ENCODE measurements at places on chromosomes 16 and 17.

DNA sequence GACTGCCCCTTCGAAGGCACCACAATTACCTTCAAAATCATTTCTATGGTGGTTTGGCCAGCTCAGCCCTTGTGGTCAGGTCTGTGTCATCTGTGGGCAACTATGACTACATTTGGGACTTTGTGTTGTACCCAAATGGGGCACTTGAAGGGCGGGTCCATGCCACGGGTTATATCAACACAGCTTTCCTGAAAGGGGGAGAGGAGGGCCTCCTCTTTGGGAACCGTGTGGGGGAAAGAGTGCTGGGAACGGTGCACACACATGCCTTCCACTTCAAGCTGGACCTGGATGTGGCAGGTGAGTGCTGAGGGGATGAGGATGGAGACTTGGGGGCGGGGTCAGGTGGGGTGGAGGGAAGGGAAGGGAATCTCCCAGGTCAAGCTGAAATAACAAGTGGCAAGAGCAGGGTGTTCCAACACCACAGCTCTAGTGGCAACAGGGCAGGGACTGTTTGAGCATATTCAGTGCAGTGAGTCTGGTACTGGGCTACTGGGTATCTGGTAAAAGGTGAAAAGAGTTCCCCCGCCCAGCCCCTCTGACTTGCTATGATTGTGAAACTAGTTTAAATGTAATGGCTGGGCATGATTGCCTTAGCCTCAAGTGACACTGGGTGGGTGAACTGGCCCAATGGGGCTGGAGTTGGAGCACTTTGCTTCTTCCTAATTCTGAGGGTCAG, 1.7 kb downstream of the AOC2 start:
- no peak for DNase-seq

GRCh38 chr17:43641416-43641815, 20.3 kb downstream of the MEOX1 start:
- DNase-seq: no peak

DNA sequence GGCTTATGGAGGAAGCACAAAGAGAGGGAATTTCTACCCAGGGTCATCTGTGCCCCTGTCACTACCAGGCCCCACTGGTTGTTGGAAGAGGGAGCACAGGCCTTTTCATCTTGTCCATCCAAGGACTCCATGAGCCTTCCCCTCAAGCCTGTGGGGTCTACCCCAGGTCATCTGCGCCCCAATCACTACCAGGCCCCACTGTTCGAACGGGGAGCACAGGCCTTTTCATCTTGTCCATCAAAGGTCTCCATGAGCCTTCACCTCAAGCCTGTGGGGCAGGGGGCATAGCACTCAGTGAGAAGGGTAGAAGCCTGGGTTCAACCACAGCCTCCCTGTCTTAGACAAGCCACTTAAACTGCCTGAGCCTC, 101.5 kb upstream of the CDH5 start:
- DNase-seq: no peak

- DNase-seq: no peak
These were observed 23.7 kb downstream of the PPL start for GRCh38 chr16:4913130-4913773.

DNA sequence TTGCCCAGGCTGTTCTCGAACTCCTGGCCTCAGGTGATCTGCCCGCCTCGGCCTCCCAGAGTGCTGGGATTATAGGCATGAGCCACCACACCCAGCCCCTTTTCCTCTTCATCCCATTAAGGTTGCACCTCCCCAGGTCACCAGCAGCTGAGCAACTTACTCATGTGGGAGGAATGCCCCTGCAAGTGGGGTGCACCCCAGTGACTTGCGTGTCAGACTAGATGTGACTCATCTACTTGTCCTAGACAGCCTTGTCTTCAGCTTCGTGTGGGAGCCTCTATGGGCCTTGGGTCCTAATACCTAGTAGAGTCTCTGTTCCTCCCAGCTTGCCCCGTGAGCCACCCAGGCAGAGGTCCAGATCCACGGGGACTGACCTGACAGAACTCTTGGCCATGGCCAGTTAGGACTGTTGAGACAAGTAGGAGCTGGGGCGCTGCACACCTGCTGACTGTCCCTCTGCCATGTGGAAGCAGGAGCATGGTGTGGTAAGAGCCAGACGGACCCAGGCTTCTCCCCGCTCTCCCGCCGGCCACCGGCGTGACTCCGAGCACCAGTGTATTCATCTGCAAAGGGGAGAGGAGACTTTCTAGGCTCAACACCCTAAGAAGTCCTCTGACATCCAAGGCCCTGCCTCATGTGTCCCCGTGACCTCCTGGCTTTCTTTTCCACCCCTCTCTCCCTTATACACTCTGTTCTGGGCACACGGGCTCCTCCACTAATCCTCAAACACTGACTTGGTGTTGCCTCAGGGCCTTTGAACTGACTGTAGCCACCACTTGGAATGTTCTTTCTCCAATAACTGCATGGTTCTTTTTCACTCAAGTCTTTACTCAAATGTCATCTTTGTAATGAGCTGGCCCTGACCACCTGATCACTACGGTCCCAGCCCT, 11.6 kb upstream of the CBX4 start:
- no peak for DNase-seq

DNA sequence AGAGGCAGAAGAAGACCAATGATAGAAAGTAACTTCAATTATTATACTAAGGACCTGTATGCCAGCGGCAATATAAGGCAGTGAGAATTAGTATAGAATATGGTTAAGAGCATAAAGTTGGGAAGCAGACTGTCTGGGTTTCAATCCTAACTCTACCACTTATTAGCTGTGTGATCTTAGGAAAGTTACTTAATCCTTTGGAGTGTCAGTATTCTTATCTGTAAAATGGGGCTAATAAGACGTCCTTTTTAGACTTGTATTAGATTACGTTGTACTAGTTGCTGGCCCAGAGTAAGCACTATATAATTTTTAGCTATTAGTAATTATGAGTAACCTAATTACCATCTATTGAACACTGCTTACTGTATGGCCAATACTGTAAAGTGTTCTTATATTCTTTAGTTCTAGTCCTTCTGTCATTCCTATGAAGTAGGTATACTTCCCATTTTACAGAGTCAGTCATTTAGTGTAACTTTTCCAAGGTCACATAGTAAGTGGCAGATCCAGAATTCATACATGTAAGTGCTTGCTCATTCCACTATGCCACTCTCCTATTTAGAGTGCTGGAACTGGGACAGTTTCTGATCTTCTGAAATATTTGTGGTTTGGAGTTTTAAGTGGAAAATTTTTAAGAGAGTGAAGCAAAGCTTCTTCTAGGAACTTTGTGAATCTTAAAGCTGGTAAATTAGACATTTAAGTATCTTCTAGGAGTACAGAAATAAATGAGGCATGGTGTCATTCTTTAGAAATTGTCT, 22.5 kb downstream of the HEATR9 start:
- no peak for DNase-seq

- no peak for DNase-seq
These were observed 37.6 kb downstream of the SALL1 start for GRCh38 chr16:51113236-51114125.

DNA sequence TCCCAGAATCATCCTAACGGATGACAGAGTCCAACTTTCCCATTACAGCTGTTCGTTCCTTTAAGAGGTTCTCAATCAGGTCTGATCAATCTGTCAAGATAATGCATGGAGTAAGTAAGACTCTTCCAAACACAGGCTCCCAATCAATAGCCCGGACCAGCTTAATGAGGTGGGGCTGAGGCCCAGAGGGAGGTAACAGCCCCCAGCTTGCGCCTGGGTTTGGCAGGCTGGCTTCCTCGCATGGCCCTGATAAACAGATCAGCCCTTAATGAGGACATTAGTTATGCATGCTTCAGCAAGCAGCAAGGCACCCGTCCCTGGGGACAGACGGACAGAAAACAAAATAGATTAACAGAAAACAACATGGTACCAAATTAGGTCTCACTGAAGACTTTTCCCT, 145.7 kb downstream of the ZFHX3 start:
- no peak for DNase-seq

DNA sequence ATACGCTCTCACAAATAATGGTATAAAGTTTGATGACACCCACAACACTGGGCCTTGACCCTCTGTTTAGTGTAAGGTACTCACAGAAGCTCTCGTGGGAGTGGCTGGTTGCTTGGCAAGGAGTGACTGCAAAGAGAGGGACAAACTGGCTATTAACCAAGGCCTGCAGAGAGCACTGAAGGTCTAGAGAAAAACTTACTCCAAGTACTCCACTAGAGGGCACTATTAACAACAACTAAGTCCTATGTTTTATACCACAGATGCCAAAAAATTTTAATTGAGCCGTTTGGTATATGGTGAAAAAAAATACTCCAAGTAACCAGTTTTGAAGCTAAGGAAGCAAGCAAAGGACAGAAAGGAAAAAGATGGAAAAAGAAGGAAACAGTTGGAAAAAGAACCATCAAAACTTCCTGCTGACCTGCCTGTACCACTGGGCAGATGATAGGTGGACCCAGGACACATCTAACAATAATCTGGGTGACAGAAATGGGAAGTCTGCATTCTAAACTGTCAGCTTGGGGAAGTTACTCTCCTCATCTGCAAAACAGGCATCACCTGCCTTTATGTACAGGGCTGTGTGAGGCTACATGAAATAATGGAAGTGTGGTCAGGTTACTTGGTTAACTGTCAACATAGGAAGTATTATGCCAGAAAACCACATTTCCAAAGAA, 23.2 kb downstream of the DYNC1LI2 start:
- no peak for DNase-seq

GRCh38 chr16:63512910-63513309, 1476.7 kb upstream of the CDH8 start:
- DNase-seq: no peak

- DNase-seq: no peak
These were observed 193.8 kb downstream of the SLC39A11 start for GRCh38 chr17:72898725-72899124.

DNA sequence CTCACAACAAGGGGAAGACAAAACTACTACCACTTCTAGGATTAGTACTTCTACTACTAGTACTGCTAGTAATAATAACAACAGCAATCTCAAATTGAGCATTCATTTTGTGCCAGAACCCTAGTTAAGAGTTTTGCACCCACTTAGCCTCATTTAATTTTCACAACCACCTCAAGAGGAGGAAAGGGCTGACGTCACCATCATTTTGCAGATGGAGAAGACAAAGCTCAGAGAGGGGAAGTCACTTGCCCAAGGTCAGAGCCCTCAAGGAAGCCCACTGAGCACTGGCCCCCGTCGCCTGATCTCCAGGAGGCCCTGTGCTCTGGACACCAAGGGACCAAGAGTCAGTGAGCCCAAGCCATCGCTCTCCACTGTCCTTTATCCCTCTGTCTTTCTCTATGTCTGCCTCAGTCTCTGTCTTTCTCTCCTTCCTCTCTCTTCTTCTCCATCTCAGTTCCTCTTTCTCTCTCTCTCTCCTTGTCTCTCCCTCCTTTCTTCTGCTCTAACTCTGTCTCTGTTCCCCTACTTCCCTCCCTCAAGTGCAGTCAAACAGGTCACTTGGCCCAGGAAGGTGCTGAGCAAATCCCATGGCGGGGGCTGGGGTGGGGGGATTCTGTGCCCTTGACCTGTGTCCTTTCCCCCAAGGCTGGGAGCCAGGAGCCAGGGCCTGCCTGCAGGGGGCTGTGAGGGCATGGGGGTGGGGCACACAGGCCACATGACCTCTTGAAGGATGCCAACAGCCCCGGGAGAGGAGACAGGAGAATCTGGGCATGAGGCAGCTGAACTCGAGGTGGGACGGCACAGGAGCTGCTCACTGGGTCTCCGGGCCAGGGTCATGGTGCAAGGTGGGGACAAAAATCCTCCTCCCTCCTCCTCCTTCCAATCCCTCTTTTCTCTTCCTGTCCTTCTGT, 11.2 kb upstream of the NGFR start:
- no peak for DNase-seq

GRCh38 chr17:68701046-68701445, 99.9 kb upstream of the FAM20A start:
- no peak for DNase-seq

GRCh38 chr17:64387145-64387473, 3.6 kb downstream of the PECAM1 start:
- DNase-seq: no peak

GRCh38 chr17:44780845-44781480, 22.2 kb downstream of the ADAM11 start:
- DNase-seq: no peak

DNA sequence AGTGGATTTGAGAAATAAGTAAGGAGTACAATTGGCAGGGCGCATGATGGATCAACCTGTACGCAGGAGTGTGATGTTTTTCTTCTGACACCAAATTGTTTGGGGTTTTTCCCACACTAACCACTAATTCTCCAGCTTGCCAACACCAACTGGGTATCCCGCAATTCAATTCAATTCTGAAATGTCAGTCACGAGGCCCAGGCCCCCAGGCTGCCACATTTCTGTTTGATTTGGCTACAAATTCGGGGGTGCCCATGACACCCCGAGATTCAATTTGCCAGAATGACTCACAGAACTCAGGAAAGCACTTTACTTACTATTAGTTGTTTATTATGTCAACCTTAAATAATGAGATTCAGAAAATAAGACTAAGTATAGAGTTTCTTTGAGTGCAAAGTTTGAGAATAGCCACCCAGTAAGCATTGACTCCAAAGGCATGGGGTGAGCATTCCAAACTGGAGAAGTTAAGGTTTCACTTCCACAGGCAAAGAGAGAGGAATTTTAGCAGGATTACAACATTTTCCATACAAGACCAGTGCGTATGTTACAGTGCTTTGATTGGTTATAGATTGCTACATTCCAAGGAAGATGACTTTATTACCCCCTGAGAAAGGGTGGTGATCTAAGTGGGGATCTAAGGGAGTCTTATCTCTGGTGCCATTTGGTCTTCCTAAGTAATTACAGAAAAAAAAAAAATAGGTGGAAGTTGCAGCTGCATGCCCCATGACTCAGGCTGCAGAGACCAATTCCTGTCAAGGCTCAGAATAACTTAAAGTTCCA, 11.5 kb downstream of the SLC46A1 start:
- DNase-seq: no peak

DNA sequence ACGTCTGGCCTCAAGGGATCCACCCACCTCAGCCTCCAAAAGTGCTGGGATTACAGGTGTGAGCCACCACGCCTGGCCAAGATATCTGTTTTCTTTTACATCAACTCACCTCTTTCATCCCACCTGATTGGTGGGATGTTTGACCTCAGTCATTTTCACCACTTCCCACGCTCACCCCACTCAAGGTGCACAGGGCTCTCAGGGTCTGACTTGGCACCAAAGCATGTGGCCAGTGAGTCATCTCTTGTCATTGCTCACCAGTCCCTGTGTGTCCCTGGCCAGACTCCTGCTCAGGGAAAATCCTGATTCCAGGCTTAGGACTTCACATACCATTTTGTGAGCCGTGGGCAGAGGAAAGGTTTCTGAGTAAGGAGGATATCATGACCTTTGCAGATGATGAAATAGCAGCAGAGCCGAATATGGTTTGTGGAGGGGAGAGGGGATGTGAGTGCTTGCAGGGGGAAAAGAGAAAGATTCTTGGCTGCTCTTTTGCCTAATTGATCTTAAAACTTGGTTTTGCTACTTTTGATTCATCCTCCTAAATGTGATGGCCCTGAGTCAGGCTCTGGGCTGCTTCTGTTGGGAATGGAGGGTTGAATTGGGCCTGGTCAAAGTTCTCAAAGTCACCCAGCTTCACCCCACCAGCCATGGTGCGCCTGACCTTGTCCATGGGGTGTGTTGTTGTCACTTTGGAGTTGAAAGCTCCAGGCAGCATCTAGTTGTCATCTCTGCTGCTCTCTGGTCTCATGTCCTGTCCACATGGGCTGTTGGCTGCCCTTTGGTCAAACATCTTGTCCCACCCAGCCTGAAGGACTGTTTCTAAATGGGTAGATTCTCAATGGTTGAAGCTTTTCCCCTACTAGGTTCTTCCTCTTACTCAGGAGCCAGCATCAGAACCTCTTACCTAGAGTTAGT, 6.0 kb upstream of the KCNH6 start:
- DNase-seq: no peak
